ENCODE measurements at places on chromosomes 5 and 9.

GRCh38 chr5:79811081-79811480, 121.4 kb downstream of the CMYA5 start:
- DNase-seq = no peak

- DNase-seq = no peak
Observed at GRCh38 chr5:142038735-142039134, 25.9 kb upstream of the GNPDA1 start.

- no peak for DNase-seq
Observed at GRCh38 chr9:84411683-84412267, 71.2 kb upstream of the SLC28A3 start.

GRCh38 chr5:157046041-157046440, 12.9 kb downstream of the HAVCR1 start:
- DNase-seq = no peak

GRCh38 chr5:121691478-121691877, 160.2 kb upstream of the FTMT start:
- no peak for DNase-seq

DNA sequence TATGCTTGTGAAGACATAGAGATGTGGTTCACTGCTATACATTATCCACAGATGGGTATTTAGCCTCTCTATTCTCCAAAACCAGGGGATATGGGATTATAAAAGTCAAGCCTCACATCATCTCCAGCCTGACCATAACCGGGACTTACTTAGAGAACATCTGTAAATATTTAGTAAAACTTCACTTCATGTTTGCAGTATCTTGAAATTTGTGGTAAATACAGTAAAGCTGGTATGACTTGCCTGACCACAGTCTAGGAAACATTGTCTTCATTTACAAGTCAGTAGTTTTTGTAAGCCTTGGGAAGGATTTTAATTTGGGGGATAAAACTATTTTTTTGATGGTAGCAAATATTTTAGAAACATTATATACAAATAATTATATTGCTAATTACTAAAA, 64.2 kb downstream of the MAST4 start:
- DNase-seq = no peak

GRCh38 chr5:128632264-128632663, 94.2 kb upstream of the FBN2 start:
- no peak for DNase-seq

GRCh38 chr9:87725356-87725899, 491 bp upstream of the CTSL start:
- no peak for DNase-seq

DNA sequence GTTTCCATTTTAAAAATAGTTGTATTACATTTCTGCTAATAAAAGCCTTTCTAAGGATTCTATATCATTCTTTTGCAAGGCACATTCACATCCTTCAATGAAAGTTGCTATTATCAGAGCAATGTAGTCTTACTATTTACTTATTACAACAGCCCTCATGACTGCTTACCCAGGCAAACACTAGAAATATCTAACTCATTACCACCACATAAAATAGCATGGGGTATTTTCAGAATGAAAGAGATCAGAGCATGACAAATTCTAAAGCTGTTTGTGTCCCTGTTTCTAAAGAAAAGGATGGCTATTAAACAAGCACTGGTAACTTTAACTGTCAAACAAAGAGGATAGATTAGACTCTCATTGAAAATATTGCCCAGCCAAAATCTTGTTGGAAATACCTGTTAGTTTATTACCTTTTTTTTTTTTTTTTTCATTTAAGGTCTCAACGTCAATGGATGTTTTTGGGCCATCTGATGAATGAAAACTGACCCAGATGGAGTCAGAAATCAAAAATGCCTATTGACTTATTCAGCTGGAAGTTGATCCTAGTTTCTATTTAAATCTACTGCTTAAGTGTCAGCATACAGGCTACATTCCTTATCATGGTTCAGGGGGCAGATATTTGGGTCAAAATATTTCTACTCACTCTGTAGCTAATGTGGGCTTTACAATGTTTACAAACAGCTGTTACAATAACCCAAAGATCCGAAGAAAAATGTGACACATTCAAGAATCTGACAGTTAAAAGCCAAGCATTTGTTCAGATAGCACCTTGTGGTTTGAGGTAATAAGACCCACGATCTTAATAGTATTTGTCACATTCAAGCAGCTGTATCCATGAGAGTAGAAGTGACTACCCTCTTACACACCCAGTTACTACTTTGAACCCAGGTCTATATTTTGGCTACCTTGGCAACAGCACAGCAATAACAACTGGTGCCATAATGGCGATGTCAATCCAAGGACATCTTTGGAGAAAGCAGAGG, 554.8 kb upstream of the MEF2C start:
- no peak for DNase-seq

DNA sequence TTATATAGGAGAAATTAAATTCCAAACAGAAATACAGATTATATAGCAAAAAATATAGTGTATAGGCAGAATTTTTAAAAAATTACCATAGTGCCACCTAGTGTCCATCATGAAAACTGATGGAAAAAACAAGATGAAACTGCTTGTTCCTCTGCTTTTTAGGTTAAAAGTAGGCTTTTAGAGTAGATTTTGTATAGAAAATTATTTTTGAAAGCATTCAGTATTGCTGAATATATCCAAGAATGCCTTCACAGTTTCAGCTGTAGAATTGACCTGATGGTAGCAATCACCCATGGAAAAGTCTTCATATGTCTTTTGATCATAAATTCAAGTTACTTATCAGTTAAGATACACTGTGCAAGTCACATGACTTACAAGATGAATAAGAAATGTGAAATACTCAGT, 19.7 kb downstream of the RIOK2 start:
- DNase-seq = no peak

DNA sequence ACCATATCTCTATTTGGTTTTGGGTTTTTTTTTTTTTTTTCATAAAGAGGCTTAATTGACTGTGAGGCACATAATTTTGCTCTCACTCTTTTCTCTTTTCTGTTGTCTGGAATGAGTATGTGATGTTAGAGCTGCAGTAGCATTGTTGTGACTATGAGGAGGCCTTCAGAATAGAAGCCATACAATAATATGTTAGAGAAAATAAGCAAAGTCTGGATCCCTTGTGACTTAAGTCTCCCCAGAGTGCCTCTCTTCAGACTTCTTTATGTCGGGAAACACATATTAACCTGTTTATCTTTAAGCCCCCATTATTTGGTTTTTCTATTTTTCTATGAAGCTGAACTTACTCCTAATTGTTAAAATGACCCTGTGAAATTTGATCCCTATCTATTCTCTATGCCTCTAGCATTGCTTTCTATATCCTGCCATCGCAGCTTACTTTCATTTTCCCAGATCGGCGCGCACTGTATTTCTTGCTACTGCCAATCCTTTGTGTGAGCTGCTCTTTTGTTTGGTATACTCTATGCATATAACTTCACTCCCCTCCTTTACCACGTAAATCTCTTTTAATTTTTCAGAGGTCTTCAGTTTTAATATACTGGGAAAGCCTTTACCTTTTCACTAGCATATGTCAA, 372.5 kb upstream of the KCNN2 start:
- DNase-seq = no peak

DNA sequence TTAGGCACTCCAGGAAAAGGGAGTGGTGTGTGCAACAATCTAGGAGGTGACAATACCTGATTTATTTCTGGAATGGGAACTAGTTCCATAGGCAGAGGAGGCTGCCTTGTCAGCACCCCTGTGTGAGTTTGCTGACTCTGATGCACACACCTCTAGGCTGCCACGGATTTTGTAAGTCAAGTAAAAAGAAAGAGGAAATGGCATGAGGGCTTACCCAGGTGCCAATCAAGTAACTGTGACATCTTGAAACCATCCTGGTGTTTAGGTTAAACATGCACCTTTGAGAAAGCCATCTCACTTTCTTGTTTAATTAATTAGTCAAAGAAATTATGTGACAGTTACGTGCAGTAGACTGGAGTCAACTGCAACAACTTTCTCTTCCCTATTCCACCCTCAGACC, 32.3 kb upstream of the FAM81B start:
- no peak for DNase-seq

GRCh38 chr5:148790545-148791333, 35.7 kb upstream of the ADRB2 start:
- DNase-seq = no peak

DNA sequence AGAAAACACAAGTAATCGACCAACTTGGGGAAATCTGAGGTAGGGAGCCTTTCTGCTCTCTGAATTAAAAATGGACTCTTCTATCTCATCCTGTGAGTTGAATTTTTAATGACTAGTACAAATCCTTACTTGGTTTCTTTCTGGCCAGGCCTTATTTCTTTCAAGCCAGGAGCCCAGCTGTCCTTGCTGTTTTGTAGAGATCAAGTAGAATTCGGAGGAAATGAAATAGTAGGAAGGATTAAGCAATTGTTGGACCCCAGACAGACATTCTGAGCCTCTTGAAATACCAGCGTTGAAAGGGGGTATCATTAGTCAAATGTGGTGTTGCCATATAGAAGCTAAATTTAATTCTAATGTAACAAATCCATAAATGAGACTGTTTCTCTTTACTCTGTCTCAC, 53.7 kb upstream of the SMIM15 start:
- no peak for DNase-seq

GRCh38 chr5:169085212-169085611, 215.7 kb downstream of the SLIT3 start:
- no peak for DNase-seq

- DNase-seq = no peak
Observed at GRCh38 chr9:114484854-114485443, 20.3 kb downstream of the WHRN start.

DNA sequence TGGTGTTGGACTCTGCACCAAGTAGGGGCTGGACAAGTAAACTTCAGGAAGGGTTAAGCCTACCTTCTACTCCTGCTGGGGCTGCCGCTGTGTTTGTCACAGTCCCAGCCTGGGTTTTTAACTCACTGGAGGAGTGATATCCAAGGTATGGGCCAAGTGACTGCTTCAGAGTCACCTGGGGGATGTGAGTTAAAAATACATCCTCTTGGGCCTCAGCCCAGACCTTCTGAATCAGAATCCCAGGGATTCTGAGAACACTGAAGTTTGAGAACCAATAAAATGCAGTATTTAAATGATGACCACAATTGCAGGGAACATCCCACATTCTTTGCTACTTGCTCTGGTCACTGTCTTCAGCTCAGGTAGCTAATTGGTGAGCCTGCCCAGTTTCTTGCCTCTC, 95.1 kb upstream of the DNAH5 start:
- no peak for DNase-seq

DNA sequence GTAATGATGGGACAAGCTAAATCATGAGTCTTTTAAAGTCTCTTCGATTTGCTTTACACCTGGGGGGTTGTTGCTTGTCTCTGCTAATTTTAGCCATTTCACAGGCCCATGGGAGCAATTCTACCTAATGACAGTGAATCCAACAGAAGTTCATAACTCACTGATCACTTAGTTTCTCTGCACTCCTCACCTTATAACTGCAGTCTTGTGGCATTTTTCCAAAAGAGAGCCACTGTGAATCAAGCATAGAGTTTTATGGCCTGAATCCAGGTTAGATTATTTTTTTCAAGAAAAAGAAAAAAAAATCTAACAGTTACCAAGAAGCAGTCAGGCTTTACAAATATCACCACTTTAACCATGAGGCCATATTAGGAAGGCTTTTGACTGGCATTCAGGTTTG, 1.5 kb upstream of the IL7R start:
- no peak for DNase-seq

DNA sequence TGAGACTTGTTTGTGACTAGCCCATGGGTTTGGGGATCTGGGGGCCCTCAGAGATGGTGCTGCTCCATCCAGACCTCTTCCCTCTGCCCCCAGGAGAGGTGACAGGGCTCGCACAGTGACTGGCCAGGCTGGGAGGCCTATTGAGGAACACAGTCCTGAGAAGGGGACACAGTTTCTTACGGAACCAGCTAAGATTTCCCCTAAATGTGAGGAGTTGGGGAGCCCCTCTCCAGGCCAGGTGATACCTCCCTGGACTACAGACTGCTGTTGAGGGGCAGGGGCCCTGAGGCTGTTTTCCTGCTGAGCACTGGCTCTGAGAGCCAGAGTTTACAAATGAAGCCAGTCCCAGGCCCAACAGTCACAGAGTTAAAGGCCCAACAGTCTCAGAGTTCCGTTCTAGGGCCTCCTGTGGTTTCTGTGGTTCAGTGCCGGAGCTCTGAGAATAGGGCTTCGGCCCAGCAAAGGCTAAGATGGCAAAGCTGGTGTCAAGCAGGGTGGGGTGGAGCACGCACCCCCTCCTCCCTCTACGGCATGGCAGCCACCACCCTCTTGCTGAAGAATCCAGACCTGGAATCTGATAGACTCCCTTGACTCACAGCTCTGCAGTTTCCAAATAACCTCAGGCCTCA, 1.1 kb upstream of the SEMA4D start:
- DNase-seq = no peak

DNA sequence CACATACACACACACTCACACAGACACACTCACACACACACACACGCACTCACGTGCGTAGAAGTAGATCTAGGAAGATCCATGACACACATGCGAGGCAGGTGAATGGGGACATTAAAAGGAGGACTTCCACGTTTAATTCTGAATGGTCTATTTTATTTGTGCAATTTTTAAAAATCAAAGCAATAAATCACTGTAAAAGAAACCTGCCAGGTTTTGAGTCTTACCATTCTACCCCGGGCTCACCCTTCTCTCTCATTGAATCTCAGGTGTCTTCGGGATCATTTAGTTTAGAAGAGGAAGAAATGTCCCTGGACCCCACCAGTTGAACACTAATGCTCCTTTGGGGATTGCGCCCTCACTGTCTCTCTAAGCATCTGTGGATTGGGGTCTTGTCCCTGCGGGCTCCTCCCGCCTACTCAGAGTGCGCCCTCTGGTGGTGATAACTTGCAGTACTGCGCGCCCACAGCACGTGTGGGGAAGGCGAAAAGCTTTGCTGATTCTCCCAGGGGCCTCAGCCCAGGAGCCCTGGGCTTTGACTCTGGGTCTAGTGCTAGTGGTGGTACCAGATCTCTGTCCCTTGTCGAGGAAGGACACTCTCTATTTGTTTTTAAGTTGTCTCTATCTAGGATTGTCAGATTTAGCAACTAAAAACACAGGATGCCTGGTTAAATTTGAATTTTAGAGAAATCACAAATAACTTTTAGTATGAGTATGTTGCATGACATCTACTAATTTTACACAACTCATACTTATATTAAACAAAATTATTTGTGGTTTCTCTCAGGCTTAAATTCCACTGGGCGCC, 34.8 kb downstream of the BOD1 start:
- DNase-seq = peak; percentile 20

DNA sequence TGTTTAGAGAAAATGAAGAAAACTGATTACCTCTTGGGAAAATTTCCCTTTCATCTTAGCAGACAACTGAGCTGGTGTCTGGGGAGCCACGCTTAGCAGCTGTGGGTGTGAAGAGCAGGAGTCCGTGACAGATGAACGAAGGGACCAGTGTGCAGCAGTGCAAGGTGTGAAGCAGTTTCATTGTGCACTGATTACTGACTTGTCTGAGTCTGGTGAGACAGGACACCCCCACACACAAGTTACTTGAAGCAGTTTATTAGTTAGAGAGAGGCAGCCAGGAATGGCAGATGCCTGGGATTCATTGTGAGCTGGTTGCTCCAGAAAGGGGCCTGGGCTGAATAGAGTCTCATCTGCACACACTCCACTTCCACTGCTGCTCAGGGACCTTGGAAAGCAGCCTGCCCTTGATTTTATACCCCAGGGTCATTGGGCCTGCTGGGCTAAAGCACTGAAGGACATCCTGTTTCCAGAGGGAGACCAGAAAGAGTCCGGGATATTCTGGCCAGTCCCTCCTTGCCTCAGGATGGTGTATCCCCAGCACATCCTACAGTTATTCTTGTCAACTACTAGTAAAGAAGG, 47.4 kb downstream of the FBXL7 start:
- no peak for DNase-seq

GRCh38 chr9:86368871-86369521, 14.8 kb upstream of the TUT7 start:
- no peak for DNase-seq

Data from T-cell (primary cell).